SHP77 (cell line): ENCODE measurements at places on chromosomes 12 and 14.
A peak's percentile ranks its signal among the peaks of the same experiment; 100 is the strongest.

GRCh38 chr14:93708311-93708734 is 80.0 kb downstream of the PRIMA1 start:
- no peak for DNase-seq

- DNase-seq = no peak
These were observed 22.1 kb downstream of the RASSF9 start for GRCh38 chr12:85814071-85814470.

- DNase-seq = no peak
These were observed 390.2 kb downstream of the SOX5 start for GRCh38 chr12:23559268-23559753.

DNA sequence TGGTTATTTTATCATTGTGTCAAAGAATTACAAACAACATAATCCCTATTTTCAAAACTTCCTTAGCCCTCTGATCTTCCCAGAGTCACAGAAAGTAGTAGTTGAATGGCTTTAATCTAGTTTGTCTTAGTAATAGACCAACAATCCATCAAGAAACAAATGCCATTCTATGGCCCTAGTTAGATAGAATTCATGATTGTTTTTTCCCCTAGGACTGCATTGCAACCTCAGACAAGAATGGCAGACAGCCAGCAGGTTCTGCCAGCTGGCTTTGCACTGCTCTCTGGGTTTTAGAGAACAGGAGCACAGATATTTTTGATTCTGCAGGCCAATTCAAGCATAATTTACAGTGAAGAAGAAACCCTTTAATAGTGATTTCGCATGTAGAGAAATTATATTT is 33.8 kb downstream of the SYT1 start:
- peak; percentile 65 for DNase-seq

DNA sequence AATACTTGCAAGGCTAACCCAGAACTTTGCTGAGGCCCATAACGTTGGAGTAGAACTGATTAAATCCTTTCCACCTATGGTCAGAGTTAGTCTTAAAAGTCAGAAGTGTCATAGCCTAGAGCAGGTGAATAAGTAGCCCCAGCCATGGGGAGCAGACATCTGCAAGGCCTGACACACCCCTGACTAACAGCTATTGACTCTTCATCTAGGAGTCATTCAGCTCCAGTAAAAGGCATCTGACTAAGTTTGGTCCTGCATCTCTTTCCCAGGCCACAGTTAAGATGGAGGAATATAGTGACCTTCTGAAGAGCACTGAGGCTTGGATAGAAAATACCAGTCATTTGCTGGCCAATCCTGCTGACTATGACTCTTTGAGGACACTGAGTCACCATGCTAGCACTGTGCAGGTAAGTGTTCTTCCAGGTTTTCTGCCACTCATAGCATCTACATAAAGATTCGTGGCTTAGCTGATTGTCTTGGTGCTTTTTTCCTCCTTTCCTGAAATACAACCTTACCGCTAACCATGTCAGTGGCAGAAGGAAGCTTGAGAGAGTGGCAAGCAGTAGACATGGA is 212.9 kb downstream of the ESR2 start:
- no peak for DNase-seq

GRCh38 chr14:92039719-92040430 is at the start of gene TRIP11:
Gene TRIP11, minus strand, starts transcription at chr14:92040059. Its CDS starts 374 bp downstream, at chr14:92039685.
- peak; percentile 86 for DNase-seq

DNA sequence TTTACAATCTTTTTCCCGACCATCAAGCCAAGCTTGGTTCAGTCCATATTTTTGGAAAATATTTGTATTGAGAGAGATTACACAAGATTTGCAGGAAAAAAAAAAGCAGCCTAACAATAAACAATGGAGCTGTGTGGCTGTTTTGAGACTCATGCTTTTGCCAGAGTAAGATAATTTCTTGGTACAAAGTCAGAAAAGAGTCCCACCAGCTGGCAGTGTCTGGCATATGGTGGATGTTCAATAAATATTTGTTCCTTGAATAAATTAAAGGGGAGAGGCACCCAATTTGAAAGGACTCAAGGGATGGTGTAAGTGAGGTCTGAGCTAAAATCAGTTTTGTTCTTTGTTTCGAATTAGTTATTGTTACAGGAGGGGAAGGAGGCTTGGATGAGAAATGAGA is 78.1 kb upstream of the RPH3A start:
- DNase-seq = no peak

- no peak for DNase-seq
These were observed 9.6 kb upstream of the ISM2 start for GRCh38 chr14:77508249-77508648.

GRCh38 chr12:81492131-81492720 is 266.9 kb downstream of the PPFIA2 start:
- no peak for DNase-seq

DNA sequence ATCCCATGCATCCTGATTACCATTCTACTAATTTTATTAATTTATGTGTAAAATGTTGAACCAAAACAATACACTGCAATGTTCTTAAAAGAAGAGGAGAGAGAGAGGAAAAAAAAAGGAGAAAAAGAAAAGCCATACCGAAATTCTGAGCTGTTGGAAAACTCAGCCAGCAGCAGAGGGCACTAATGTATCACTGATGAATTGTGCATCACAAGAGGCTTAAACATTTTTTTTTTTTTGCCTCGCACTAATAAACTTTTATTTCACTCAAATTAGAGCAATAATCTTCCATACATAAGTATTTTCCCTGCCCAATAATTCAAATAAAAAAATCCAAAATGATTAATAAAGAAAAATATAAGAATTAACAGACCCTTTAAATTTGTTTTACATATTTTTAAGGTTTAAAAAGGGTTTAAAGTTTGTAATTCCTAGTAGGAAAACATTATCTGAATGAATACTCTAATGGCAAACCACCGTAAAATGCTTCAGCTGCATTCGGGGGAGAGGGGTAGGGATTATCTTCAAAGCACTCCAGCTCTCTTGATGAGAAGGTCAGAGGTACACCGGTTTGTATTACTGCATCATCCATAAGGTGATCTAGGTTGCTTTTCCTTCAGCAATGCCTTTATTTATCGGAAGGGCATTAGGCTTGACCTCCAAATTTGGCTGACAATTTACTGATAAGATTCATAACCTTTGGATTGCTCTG is 41.9 kb downstream of the ATP23 start:
- DNase-seq = peak; percentile 20

DNA sequence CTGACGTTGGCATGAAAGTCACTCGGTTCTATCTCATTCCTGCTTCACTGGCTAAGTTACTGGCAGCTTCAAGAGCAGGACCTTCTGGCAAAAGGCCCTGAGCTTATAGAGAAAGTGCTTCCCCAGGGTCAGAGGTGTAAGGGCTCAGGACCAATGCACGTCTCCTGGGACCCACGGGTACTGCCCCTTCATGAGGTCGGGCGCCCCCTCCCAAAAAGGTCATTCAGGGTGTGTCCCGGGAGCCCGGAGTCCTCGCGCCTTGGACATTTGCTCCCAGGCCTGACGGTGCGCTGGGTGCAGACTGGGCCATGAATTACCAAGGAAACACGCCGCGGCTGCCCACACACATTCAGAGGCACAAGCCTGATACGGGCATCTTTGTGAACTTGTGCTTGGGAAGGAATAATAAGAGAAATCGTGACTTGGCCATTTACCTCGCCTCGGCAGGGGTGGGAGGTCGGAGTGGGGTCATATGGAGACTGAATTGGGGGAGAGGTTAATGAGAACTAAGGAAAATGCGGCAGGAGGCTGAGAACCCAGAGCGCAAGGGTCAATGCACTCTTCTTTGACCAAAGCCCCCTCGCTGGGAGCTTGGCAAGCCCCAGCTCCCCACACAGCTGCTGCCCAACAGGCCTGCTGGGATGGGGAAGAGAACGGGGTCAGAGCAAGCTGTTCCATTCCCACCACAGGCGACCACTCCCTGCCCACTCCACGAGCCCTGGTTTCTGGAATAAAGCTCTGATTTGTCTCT is 15.7 kb upstream of the SLC6A12 start:
- no peak for DNase-seq

- no peak for DNase-seq
These were observed 43.4 kb downstream of the SAMD4A start for GRCh38 chr14:54610051-54610977.

DNA sequence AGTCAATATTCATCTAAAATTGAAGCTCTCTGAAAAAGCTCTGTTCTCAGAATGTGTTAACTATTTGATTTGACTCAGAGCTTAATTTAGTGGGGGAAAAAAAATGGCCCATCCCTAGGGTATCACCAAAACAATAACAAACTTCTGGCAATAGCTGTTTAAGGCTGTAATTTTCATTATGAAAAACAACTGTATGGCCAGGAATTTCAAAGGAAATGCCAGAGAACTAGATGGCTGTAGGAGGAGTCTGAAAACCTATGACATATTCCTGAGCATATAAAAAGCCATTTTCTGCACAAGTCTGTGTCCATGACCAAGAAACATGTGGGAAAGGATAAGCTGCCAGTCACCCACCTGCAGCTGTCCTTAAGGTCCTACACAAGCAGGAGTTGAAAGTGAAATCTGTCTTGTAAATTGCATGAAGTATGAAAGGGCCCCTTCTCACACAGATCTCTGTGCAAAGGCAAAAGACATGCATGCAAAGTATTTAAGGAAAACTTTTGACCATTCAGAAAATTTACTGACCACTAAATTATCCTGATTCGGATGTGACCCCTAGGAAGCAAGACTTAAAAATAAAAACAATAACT is 299.1 kb downstream of the BTG1 start:
- DNase-seq = no peak

DNA sequence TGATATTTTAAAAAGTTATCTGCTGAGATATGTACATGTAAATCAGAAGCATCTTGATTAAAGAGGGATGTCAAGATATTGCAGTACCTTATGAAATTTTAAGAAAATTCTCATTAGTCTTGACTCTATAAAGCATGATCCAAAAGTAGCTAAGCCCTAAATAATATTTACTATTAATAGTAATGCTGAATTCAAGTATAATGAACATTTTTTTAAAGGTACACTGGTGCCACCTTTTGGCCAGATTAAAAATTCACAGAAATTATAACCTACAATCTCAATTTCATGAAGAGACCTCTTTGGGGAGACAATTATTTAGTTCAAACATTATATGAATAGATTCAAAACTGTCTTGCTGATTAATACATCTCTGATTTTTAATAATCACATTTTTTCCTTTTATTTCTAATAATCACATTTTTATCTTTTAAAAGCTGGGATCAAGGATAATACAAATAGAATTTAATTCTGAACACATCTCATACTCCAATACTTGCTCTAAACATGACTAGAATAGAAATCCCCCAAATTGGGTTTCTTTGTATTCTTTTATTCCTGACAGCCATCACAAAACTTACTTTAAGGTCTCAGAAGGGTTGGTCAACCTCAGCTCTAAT is 13.4 kb downstream of the AKAP5 start:
- DNase-seq = no peak

DNA sequence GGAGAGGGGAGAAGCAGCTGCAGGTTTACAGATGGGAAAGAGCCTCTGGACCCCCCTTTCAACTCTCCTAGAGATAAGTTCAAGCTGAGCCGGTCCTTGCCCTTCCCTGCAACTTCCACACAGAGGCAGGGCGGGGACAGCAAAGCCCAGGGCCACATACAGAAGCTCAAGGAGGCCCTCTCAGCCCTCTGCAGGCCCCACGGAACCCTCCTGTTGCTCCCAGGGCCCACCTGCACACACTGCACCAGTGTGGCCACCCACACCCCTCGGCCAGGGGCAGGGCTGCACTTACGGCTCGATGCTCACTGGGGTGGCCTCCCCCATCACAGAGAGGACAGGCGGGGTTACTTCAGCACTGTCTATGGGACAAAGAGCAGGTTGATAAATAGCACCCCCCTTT is 13.0 kb upstream of the PNMA1 start:
- no peak for DNase-seq

- no peak for DNase-seq
These were observed 75.9 kb downstream of the TNFAIP2 start for GRCh38 chr14:103199124-103199523.

DNA sequence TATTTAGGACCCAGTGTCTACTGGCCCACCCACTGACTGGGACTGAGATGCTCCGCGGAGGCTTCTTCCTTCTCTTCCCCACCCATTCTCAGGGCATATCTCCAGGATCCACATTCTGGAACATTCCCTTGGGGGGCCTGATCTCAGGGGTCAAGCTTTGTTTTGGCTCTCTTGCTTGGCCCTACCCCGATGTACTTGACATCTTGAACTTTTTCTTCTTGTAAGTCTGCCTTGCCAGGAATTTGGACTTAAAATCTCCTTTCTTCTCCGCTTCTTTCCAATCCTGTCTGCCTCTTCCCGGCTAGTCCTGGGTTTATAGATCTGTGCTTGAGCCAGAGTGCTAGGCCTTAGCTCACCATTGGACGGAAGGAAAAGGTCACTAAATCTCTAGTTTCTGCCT is 22.1 kb downstream of the DACT1 start:
- DNase-seq = no peak

GRCh38 chr14:34673702-34674101 is 40.7 kb downstream of the CFL2 start:
- no peak for DNase-seq

DNA sequence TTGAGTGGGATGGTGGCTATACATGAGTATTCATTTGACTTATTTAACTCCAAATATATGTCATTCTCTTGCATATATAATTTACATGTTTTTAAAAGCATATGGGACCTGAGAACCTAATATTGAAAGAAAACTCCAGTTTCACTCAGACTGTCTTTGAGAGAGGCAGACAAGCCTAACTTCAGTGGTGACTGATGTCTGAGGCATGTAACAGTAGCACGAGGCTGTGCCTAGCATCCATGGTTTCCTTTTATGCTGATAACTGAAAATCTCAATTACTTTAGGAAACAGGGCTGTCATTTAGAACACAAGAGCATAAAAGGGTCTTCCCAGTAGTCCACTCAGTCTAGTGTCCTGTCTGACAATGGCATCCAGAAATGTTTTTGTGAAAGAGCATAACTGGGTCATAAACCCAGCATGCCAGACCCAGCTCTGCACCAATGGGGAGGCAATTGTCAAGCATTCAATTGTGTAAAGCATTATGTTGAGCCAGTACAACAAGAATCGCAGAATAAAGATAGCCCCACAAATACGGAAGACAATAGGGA is 24.3 kb downstream of the MAPK1IP1L start:
- no peak for DNase-seq

GRCh38 chr12:67034110-67034879 is 234.9 kb upstream of the CAND1 start:
- no peak for DNase-seq

- DNase-seq = no peak
These were observed 35.1 kb downstream of the RDH12 start for GRCh38 chr14:67736771-67737170.

DNA sequence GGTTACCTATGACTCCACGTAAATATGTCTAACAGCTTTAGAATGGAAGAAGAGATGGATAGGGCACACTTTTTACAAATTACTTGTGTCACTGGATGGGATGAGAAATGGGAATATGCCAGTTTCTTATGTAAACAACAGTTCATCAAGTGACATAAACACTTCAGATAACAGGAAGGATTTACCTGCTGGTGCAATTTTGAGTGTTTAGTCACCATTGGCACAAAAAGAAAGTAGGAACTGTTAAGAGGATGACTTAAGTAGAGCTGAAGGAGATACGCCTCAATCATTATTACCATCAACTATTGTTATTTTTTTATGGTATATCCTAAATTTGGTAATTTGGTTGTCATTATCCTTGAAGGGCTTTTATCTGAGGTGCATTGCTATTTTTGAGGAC is 83.2 kb downstream of the RMST start:
- no peak for DNase-seq
